IMR-90 (cell line): ENCODE measurements at places on chromosomes 12 and 14. TPM values are rescaled to one million over a fixed set of nuclear protein-coding genes. Genes with fewer than 3 reads are reported as not detected.

Gene CLEC6A
- total RNA-seq: not detected in 2 replicates

Gene TTC6
- total RNA-seq: under 0.01 TPM in 2 replicates

Gene PDE6H
- total RNA-seq: not detected in 2 replicates

- no peak overlapping the region for H3K4me3 ChIP-seq
- H3K27ac ChIP-seq: no peak overlapping the region
- no peaks in the 10 kb centered on the region for H3K27me3 ChIP-seq
- DNase-seq: peak; percentile 23
- H3K4me1 ChIP-seq: peaks cover 2% of the 10 kb centered on the region
Observed at GRCh38 chr12:27285403-27285802, 41.3 kb downstream of the STK38L start.

DNA sequence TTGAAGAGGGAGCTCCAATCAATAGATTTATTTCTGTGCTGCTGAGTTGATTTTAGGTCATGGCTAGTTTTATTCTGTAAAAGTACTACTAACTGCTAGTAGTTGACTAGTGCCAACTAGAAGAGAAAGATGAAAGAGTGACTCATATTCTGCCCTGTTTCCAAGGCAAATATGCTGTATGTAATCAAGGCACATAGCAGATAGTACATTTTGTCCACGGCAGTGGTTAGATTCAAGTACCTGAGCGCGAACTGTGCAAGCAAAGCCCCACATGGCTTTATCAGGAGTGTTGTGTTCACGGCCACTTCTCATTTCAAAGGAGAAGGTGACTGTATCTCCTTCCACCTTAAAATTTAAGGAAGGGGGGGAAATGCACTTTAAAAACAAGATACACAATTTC, 126.8 kb downstream of the TRAFD1 start:
- no peak overlapping the region for H3K27ac ChIP-seq
- no peaks in the 10 kb centered on the region for H3K4me1 ChIP-seq
- no peaks in the 10 kb centered on the region for H3K27me3 ChIP-seq
- DNase-seq: peak; percentile 59
- no peak overlapping the region for H3K4me3 ChIP-seq

- no peak overlapping the region for H3K4me3 ChIP-seq
- no peaks in the 10 kb centered on the region for H3K4me1 ChIP-seq
- no peak for DNase-seq
Observed at GRCh38 chr12:90809940-90810339, 145.0 kb downstream of the CCER1 start.

GRCh38 chr12:48910196-48910595, 15.1 kb downstream of the FKBP11 start:
- no peaks in the 10 kb centered on the region for H3K36me3 ChIP-seq
- DNase-seq: no peak
- H3K4me3 ChIP-seq: no peak overlapping the region
- H3K27ac ChIP-seq: no peak overlapping the region

- H3K27me3 ChIP-seq: no peaks in the 10 kb centered on the region
- peaks cover 13% of the 10 kb centered on the region for H3K4me1 ChIP-seq
- H3K4me3 ChIP-seq: no peak overlapping the region
- no peaks in the 10 kb centered on the region for H3K36me3 ChIP-seq
- H3K27ac ChIP-seq: no peak overlapping the region
- DNase-seq: peak; percentile 97
Observed at GRCh38 chr12:53770281-53770680, 18.5 kb upstream of the CISTR start.

DNA sequence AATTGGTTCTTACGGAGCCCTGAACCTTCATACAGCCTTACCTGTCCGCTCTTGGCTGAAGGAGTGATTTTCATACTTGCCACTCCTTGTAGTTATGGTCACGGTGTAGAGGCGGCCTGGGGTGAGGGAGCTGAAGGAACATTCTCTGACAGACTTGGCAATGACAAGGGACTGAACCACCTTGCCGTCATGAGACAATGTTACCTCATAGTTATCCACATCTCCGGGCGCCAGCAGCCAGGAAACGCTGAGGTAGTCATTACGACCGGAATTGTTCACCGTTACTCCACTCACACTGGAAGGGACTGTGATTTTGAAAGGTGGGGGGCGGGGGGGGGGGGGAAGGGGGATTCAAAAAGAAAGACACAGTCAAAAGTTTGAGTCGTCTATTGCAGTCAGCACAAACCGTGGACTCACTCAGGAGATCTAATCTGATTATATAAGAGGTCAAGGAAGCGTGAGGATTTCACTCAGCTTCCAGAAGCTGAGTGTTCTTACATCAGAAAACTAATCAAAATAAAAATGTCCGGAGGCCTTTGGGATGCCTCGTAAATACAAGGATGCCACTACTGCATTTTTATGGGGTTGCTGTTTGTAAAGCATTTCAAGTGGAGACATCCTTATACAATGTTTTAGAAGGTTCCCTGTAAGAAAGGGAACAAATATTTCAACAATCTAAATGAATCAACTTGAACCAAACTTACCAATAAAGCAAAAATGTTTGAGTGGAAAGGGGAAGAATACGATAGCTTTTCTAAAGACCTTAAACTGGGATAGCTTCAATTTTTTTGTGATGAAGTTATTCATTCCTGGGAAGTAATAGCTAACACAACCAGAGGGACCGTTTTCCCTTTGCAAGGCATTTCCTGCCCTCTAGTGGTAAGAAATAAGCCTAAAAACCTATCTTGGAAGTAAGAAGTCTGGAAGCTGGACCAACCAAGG, 60.6 kb downstream of the PTPRB start:
- no peak overlapping the region for H3K4me3 ChIP-seq
- H3K27me3 ChIP-seq: no peaks in the 10 kb centered on the region
- H3K4me1 ChIP-seq: no peaks in the 10 kb centered on the region
- DNase-seq: peak; percentile 85
- H3K27ac ChIP-seq: no peak overlapping the region

DNA sequence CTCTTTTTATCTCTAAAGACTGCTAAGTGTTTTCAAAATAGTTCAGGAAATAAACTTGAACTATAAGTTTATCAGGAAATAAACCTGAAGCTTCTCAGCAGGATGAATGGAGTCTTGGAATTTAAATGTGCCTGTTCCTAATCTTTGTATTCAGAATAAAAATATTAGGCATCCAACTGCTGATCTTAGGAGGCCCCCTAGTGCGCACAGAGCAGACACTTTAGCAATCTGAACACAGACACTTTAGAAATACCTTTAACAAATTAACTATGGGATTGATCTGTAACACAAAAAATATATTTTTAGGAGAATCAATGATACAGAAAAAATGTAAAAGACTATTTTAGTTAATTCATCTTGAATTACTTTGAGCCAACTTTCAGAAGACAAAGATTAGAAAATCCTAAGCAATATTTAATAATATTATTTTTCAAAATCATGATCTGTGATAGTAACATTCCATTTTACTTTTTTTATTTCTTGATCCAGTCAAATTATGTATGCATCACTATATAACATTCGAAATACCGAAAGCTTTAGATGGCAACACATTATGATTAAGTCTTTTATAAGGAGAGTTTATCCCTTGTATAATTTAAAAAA, 80.9 kb downstream of the SLC41A2 start:
- H3K4me3 ChIP-seq: no peak overlapping the region
- no peaks in the 10 kb centered on the region for H3K27me3 ChIP-seq
- no peak overlapping the region for H3K27ac ChIP-seq
- no peaks in the 10 kb centered on the region for H3K36me3 ChIP-seq
- DNase-seq: peak; percentile 49

- H3K27me3 ChIP-seq: peaks cover 6% of the 10 kb centered on the region; the same call in 1 of the 2 replicates
- H3K4me3 ChIP-seq: no peak overlapping the region
- no peak for DNase-seq
- no peak overlapping the region for H3K27ac ChIP-seq
- no peaks in the 10 kb centered on the region for H3K4me1 ChIP-seq
Observed at GRCh38 chr14:54120260-54120659, 163.6 kb upstream of the BMP4 start.

GRCh38 chr12:122130150-122130549, 43.9 kb downstream of the IL31 start:
- H3K4me1 ChIP-seq: no peaks in the 10 kb centered on the region
- H3K27me3 ChIP-seq: no peaks in the 10 kb centered on the region
- peak; percentile 48 for DNase-seq
- H3K36me3 ChIP-seq: peaks cover 52% of the 10 kb centered on the region
- no peak overlapping the region for H3K27ac ChIP-seq
- H3K4me3 ChIP-seq: no peak overlapping the region

DNA sequence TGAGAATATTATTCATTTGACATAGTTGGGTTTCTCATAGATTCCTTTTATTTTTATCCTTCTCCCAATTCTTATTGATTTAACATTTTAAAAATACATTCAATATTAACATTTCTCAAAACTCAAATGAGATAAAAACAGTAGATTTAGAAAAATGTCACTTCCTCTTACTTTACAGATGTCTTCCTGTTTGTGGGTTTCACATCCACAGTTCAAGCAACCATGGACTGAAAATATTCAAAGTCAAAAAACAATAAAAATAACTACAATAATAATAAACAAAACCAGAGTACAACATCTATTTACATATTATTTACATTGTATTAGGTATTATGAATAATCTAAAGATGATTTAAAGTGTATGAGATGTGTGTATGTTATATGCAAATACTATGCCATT, 111.3 kb upstream of the SLC16A7 start:
- H3K27me3 ChIP-seq: no peaks in the 10 kb centered on the region
- H3K4me1 ChIP-seq: no peaks in the 10 kb centered on the region

GRCh38 chr14:68824517-68825347, 31.9 kb upstream of the ZFP36L1 start:
- no peaks in the 10 kb centered on the region for H3K27me3 ChIP-seq
- peak; percentile 62 for DNase-seq
- no peak overlapping the region for H3K4me3 ChIP-seq
- no peaks in the 10 kb centered on the region for H3K36me3 ChIP-seq
- H3K27ac ChIP-seq: no peak overlapping the region
